ENCODE measurements at places on chromosomes 1 and 21.

DNA sequence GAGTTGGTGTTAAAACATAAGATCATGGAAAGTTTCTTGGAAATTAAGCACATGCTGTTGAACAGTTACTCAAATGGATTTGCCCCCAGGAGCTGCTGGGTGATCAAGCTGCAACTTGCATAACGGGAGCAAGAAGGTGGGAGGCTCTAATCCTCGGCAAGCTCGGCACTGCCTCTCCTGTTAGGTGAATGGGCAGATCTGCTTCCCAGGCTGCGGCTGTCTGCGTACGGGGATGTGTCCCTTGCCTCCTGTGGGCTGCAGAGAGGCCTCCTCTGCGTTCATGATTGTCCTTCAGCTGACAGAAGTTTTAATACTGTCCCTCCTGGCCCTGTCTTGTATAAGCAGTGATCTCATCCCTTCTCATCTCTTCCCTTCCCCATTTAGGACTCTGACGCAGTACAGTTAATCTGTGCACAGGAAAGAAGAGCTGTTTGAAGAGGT lies 36.7 kb downstream of the ATP1A1 start:
- no peak for DNase-seq

- no peak for DNase-seq
Observed at GRCh38 chr21:40333731-40334130, 466.5 kb downstream of the PCP4 start.

DNA sequence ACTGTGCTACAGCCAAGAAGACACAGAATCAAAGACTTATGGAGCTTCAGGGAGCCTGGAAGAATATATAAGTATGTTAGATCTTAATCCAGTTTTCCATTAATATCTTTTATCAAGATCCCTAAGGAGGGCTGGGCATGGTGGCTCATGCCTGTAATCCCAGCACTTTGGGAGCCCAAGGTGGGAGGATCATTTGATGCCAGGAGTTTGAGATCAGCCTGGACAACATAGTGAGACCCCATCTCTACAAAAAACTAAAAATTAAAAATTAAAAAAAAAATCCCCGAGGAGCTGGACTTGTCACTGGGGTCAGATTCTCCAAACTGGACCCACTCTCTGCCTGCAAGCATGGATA lies 113.9 kb upstream of the CDC42BPA start:
- no peak for DNase-seq

GRCh38 chr1:244868484-244869363 lies 4.4 kb upstream of the HNRNPU start:
- no peak for DNase-seq

- peak; percentile 96 for DNase-seq
Observed at GRCh38 chr1:8985915-8986813, 40.1 kb downstream of the SLC2A7 start.

DNA sequence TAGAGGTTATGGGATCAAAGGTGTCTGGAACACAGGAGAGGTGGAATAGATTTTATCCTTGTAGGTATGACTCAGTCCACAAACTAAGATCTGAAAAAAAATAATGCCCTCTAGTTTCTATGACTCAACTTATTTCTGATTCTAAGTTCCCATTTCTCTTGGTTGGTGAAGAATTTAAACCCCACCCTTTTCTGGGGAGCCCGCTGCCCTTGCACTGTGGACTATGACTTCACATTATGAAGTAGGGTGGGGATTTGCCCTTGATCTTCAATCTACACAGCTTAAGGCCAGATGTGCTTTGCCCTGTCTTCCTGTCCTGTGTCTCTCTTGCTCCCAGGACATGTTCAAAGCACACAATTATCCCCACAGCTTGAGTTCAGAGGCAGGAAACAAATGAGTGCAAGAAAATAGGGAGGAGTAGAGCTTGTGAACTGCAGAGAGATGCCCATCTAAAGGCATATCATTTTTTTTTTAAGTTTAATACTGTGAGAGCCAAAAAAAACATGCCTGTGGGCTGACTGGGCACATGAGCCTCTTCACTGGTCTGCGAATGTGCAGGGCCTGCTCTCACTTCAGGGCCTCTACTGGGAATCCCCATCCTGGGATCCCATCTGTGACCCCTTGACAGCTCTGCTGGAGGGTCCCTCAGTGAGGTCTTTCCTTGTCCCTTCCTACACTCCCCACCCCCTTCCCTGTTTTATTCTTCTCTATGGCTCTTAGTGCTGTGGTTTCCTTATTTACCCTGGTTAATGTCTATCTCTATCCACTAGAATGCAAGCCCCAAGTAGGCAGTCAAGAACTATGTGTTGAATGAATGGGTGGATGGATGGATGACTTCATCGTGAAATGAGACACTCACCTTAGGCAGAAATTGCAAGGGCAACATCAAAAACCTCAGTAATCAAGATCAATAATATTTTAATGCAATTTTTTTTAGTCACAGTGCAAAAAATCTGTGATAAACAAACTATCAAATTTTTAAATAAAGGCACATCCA lies 61.5 kb downstream of the CD58 start:
- DNase-seq: peak; percentile 93

- DNase-seq: no peak
Observed at GRCh38 chr1:24235921-24236788, 49.1 kb upstream of the IFNLR1 start.

DNA sequence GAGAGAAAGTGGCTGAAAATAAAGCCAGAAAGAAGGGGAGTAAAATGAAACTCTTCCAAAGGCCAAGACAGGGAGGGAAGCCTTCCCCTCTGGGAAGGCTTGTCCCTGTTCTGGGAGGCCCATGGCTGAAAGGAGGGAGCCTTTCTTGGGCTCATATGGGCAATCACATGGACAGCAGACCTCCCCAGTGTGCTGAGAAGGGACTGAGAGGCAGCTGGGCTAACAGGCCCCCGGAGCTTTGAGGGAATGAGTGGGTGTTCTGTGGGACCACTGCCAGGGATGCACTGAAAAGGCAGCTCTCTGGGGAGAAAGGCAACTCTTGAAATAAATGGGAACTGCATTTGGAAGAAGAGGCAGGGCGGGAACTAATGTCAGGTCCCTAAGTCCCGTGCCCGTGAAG lies 39.1 kb downstream of the KANK4 start:
- no peak for DNase-seq

GRCh38 chr1:43414634-43415223 lies 25.0 kb downstream of the SZT2 start:
- peak; percentile 42 for DNase-seq

- no peak for DNase-seq
Observed at GRCh38 chr1:46008585-46008984, 123.8 kb downstream of the PIK3R3 start.

DNA sequence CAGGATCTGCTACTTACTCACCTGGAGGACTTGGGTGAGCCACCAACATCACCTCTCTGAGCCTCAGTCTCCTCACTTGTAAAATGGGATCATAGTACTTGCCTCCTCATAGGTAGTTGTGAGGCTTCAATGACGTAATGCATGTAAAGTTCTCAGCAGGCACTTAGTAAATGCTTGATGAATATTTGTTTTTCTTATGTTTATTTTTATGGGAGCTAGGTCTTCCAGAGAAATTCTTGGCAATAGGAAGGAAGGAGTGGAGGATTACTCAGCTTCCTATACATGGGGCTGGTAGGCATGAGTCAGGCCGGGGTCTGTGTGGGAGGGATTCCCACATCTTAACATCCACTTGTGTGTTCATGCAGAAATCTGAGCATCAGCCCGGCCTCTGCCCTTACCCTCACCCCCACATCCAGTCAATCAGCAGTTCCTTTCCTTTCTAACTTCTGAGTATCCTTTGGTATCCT lies 95.4 kb upstream of the USP24 start:
- peak; percentile 99 for DNase-seq

- DNase-seq: no peak
Observed at GRCh38 chr21:35926003-35926740, 134.2 kb downstream of the SETD4 start.

- DNase-seq: no peak
Observed at GRCh38 chr1:8257621-8258020, 60.3 kb upstream of the SLC45A1 start.

DNA sequence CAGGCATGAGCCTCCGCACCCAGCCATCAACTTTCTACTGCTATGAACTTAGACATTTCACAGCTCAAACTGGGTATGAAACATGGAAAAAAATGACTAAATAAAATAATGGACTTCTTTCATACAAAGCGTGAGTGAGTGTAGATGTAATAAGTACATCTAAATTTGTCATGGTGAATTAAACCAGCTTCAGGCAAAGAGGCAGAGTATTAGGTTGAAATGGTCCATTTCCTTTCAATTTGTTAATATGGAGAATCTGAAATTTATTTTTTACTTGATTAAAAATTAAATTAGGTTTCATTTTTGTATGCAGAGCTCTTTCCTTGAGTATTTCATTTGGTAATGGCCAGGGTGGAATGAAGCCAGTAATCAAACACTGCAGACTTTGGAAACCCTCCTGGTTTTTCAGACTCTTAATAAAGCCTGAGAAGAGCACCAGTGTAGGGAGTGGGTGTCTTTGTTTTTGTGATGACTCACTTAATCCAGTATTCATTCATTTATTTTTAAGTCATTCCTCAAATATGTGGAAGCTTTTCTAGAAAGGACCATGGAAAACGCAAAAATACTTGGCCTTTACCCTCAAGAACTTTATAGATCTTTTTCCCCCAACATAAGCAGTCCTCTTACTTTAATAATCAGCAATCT lies 49.2 kb downstream of the ALG14 start:
- DNase-seq: peak; percentile 90

DNA sequence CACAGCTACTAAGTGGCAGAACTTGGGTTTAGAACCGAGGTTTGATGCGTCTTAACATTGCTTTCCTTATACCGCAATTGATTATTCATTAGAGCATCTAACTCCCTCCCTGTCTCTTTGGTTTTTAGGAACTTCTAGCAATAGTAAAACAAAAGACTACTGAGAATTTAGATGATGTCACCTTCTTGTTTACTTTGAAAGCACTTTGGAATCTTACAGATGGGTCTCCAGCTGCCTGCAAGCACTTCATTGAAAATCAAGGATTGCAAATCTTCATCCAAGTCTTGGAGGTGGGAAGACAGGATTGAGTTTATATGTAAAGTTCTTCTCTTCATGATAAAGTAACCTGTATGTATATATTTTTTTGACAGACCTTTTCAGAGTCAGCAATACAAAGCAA lies 35.0 kb downstream of the ZYG11A start:
- DNase-seq: peak; percentile 3

- DNase-seq: no peak
Observed at GRCh38 chr1:40039245-40039756, 1.2 kb upstream of the CAP1 start.

- DNase-seq: no peak
Observed at GRCh38 chr1:160077486-160077885, 3.9 kb upstream of the KCNJ9 start.

GRCh38 chr1:167401260-167401873 lies 117.0 kb downstream of the CD247 start:
- DNase-seq: peak; percentile 52

DNA sequence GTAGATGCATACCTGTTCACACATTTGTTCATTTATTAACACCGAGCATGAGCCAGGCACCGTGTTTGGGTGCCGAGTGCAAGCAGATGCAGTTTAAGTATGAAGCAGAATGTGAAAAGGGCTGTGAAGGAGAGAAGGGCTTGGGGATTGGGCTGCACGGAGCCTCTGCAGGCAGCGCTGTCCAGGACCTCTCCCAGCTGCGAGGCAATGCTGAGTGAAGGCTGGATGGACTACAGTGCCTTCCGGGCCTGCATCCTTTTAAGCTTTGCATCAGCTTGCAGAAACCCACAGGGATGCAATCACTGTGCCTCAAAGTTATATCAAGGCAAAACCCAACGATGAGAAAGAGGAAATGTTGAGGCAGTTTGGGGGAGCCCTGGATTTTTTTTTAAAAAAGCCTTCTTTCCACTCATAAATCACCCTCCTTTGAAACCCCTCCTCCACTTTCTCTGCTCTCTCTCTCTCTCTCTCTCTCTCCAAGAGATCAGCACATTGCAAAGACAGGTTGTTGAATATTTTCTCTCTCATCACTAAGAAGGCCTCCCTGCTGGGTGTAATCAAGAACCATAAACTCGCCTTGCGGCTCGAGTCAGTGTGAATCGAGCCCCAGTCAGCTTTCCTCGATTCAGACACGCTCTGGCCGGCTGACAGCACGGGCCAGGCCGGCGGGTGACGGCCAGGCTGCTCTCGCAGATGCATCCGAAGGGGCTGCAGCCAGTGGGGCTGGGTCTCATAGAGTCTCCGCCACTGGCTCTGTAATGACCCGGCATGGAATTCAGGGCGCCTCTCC lies 89.2 kb upstream of the POU3F1 start:
- DNase-seq: no peak

DNA sequence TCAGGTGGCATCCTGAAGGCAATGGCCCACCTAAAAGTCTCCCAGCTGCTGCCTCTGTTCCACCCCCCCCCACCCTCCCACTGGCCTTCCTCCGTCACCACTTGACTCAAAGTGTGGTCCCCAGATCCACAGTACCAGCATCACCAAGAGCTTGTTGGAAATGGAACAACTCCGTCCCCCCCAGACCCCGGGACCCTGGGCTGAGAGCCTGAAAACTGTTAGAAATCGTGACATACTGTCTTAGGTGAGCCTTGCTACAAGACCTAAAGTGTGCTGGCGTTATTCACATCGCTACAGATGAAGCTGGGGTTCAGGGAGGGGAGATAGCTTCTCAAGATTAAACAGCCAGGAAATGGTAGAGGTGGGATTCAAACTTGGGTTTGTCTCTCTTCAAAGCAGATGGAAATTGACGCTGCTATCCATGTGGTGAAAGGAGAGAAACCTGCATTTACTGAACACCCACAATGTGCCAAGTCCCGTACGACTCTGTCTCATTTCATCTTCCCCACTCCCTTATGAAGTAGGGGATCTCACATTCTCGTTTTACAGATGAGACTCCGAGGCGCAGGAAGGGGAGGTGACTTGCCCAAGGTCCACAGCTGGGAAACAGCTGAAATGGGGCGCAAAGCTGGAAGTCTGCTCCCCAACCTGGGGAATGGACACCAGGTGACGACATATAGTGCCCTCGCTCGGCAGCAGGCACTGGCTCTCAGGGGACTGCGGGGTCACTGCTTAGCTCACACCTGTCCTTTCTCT lies 52.8 kb upstream of the IFFO2 start:
- DNase-seq: no peak

DNA sequence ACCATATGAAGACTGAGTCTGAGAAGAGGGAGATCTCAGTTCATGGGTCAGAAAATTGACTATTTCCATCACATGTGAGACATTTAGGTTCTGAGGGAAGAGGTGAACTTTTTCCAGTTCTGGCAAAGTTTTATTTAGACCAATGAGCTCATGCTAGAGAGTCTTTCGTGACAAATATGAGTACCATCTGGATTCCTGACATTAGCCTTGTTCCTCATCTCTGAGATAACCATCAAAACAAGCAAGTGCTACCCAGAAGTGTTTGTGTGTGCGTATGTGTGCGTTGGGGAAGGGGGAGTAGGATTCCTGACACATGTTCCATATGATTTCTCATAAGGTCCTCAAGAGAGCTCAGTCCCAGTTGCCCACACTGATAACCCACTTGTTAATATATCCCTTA lies 120.6 kb downstream of the FASLG start:
- no peak for DNase-seq

DNA sequence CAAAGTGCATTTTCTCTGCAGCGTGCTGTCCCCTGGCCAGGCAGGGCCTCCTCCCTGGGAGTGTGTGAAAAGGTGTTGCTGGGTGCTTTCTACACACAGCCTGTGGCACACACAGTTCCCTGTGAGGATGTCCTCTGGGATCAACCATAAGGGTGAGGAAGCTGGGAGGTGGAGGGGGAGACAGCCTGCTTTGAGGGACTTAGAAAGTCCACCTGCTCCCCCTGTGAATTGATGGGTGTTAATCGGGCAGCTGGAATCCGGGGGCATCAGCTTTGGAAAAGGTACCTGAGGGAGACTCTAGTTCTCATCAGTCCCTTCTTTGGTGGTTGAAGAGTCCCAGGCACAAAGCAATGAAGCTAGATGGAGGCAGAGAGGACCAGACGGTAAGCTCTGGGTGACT lies 35.8 kb downstream of the LHX4 start:
- DNase-seq: no peak

Measured in HCEC 1CT (cell line).